Smooth muscle cell of trachea (primary cell): ENCODE measurements at places on chromosomes 7 and 10. TPM values are rescaled to one million over a fixed set of nuclear protein-coding genes. Genes with fewer than 3 reads are reported as not detected.

CCL24 gene
- not detected in 2 replicates for total RNA-seq

KCND2 gene
- total RNA-seq: 1.2 and 7.3 TPM in 2 replicates

DNAH11 gene
- total RNA-seq: under 0.01 and 1.5 TPM in 2 replicates

NPFFR1 gene
- total RNA-seq: under 0.01 TPM in 1 of 2 replicates, not detected in the other

CDHR3 gene
- 11.2 and 12.9 TPM in 2 replicates for total RNA-seq

SNCG gene
- total RNA-seq: 8.8 and 11.8 TPM in 2 replicates

SMO gene
- 3.2 and 17.4 TPM in 2 replicates for total RNA-seq

MOGAT3 gene
- not detected in 2 replicates for total RNA-seq

MPP7 gene
- under 0.01 and 0.29 TPM in 2 replicates for total RNA-seq

CYP3A7 gene
- total RNA-seq: 0.33 TPM in 1 of 2 replicates, not detected in the other

SLC26A4 gene
- 0.33 and 1.7 TPM in 2 replicates for total RNA-seq

GDF10 gene
- 44.9 and 178 TPM in 2 replicates for total RNA-seq

EGR2 gene
- 0.15 and 0.33 TPM in 2 replicates for total RNA-seq

PRLHR gene
- not detected in 2 replicates for total RNA-seq

SYT15B gene
- total RNA-seq: not detected in 2 replicates

SLC26A3 gene
- total RNA-seq: not detected in 2 replicates

TMEM140 gene
- total RNA-seq: 14.1 and 30.1 TPM in 2 replicates

MSMB gene
- not detected in 2 replicates for total RNA-seq

LBX1 gene
- total RNA-seq: not detected in 2 replicates
